ENCODE measurements at places on chromosomes 3 and 15. TPM values are rescaled to one million over a fixed set of nuclear protein-coding genes. Genes with fewer than 3 reads are reported as not detected.

FANCD2OS gene
- not detected for total RNA-seq

MOBP gene
- total RNA-seq, result not detected

NDN gene
- total RNA-seq, result 0.98 TPM

BFSP2 gene
- not detected for total RNA-seq

RARB gene
- total RNA-seq, result not detected

CIP2A gene
- 27.0 TPM for total RNA-seq

ALG1L2 gene
- 1.4 TPM for total RNA-seq

RAB27A gene
- total RNA-seq, result 136 TPM

PLSCR2 gene
- total RNA-seq, result not detected

KLF15 gene
- 0.26 TPM for total RNA-seq

GRAMD2A gene
- not detected for total RNA-seq

CD96 gene
- 168 TPM for total RNA-seq

CAMP gene
- total RNA-seq, result not detected

PLA2G4B gene
- 4.7 TPM for total RNA-seq
